ENCODE measurements at places on chromosomes 5 and 9. TPM values are rescaled to one million over a fixed set of nuclear protein-coding genes. Genes with fewer than 3 reads are reported as not detected.
A peak's percentile ranks its signal among the peaks of the same experiment; 100 is the strongest.

DNA sequence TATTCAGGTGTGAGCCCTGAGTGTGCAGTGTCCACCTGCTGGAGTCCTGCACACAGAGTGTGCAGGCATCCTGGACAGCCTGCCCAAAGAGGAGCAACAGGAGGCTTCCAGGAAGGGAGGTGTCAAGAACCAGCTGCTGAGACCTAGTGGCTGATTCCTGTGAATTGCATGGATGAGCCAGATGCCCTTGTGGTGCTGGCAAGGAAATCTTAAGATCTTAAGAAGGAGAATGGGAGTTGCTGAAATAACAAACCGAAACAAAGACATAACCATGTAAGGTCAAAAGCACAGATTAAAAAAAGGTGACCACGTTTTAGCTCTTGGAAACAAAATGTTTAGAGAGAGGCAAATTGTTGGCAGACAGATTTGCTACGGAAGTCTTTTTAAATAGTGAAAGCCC lies 29.3 kb upstream of the RPS23 start:
- DNase-seq, result no peak

DNA sequence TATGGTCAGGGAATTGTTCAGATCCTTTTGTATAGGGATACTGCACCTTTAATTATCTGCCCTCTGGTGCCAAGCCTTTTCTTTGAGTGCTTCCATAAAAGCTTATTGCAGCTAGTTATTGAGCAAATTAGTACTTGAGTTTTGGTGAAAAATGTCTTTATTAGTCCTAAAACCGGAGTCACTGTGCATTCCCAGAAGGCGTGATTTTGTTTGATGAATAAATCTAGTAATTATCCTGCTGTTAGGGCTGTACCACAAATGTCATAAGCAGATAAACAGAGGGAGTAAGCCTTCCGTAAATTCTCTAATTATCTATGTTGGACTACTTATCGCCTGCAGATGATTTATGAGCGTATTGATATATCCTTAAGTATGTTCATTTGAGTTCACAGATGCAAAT lies 620.7 kb upstream of the ARRDC3 start:
- no peak for DNase-seq

DNA sequence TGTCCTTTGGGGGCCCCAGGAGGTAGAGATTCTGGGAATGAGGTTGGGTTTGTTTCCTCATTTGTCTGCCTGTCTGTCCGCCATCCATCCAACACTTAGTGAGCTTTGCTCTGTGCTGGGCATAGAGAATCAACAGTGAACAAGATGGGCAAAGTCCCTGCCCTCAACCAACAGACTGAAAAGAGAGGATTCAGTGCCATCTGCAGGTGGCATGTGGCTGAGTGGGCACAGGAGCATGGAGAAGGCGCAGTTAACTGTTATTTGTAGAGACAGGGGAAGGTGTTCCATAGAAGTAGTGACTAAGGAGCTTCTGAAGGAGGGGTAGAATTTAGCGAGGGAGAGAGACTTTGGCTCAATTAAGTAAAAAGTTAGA lies 23.1 kb downstream of the POLR1E start:
- no peak for DNase-seq

GRCh38 chr9:132301521-132301920 lies 53.3 kb downstream of the SETX start:
- no peak for DNase-seq

DNA sequence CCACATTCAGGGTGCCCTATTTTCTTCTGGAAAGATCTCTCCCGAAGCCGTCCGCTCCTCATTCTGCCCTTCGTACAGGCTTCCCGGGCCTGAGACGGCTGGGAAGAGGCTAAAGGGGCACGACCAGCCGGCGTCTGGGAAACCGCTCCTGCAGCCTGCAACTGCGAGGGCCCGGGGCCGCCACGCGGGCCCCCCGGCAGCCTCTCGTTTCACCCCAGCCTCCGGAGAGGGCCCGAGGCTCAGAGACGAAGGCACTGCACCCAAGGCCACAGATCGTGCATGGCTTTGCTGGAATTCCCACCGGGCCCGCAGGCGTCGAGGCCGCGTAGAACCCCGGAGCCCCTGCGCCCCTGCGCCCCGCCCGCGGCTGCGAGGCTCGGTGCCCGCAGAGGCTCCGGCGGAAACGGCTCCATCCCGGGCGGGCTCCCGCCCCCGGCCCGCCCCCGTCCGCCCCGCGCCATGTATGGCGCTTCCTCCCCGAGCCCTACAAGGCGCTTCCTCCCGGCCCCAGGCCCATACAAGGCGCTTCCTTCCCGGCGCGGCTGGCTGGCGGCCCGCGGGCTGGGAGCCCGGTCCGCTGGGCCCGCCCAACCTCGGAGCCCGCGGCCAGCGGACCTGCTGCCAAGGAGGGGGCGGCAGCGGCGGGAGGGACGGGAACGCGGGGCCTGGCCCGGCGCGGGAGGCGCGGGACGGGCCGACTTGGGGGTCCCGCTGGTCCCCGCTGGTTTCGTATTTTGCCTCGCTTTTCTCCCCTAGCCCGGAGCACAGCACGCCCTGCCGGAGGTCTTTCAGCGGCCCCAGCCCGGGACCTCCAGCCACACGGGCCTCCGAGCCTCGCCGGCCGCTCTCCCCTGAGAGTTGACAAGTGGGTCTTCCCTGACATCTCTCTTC lies 26.6 kb downstream of the EGR1 start:
- peak; percentile 70 for DNase-seq

PLEKHG4B gene
- 0.01 TPM for polyA plus RNA-seq

CXCL14 gene
- 107 TPM for polyA plus RNA-seq

AIF1L gene
- polyA plus RNA-seq, result 8.9 TPM

CYLC2 gene
- polyA plus RNA-seq, result not detected

ACOT12 gene
- 0.05 TPM for polyA plus RNA-seq

SELENOP gene
- 283 TPM for polyA plus RNA-seq
